ENCODE measurements at places on chromosomes 6 and 20.

DNA sequence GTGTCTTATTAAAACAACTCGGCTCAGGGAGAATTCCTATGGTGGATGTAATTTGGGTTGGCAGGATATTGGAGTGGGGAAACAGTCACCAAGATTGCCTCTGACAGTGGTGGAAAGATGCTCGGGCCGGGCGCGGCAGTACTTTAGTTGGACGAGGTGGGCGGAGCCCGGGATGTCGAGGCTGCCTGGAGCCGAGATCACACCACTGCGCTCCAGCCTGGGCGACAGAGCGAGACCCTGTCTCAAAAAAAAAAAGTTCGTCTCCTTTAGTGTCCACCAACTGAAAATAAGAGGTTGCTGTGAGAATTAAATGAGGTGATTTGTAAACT lies 621 bp downstream of the NOL7 start:
- peak; percentile 55 for DNase-seq

GRCh38 chr6:137269803-137270202 lies 50.6 kb upstream of the IFNGR1 start:
- DNase-seq: no peak

DNA sequence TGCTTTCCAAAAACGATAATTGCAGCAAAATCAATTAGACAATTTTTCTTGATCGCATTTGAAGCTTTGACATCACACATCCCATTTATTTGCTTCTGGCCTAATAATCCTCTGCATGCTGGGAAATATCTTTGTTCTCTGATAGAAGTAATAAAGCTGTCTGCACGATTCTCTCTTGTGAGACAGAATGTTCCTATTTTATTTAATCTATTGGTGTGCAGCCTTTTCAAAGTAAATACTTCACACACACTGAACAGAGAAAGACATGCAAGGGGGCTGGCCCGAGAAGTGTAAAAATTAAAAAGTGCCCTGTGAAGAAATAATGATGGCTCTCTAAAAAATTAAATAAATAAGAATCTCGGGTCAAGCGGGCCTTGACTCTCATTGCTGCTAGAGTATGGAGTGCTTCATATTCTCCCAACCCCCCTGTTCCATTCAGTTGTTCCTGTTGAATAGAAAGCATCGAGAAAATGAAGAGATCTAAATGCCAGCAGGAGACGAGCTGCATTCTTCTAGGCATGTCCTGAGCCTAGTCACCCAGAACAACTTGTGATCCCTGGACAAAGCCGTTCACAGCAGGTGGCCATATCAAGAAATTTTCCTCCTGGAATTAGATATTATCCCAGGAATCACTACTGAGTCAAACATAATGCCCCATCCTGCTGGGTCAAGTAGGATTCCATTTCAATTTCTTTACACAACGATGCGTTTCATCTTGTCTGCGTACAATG lies 625.9 kb upstream of the EPHA7 start:
- DNase-seq: no peak

- DNase-seq: peak; percentile 6
These were observed 636 bp downstream of the ELOVL2 start for GRCh38 chr6:11043378-11043960.

GRCh38 chr20:4046311-4046924 lies 31.1 kb upstream of the RNF24 start:
- no peak for DNase-seq

- no peak for DNase-seq
These were observed 628.1 kb upstream of the CITED2 start for GRCh38 chr6:140002396-140003022.

Measured in NB4 (cell line).